HEK293T (cell line): ENCODE measurements at places on chromosomes 11 and 22.

- no peak for DNase-seq
These were observed 5.5 kb downstream of the TOLLIP start for GRCh38 chr11:1303973-1304372.

DNA sequence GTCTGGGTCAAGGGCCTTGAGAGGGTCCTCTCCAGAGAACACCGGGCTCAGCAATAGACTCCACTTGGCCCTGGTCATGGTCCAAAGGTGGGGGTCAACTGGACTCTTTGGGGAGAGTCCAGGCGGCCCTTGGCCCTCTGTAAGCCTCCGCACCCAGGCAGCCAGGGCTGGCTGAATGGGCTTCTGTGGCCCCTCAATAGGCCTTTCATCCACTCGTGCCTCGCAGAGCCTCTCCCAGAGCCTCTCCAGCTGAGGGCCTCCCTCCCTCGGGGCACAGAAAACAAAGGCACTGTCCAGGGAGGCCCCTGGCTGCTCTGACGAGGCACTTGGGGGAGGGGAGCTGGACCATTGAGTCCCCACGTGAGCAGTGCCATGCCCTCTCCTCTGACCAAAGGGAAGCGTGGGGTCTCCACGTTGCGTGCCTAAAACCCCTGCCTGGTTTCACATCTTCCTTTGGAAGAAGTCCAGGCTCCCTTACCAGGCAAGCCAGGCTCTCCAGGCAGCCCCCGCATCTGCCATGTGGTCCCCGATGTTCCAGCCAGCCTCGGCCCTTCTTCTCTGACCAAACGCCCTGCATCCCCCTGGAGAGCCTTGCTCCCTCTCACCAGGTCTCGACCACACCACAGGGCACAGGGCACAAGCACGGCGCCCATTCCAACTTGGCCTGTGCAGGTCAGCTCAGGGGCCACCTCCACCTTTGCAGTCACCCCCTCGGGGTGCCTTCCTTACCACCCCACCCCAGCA, 15.5 kb downstream of the KIAA0930 start:
- no peak for DNase-seq

GRCh38 chr11:47443028-47443700, 5.8 kb downstream of the RAPSN start:
- DNase-seq, result no peak

- DNase-seq, result no peak
These were observed at the start of gene MRGPRF for GRCh38 chr11:69013009-69013951. Gene MRGPRF (minus strand): TSS chr11:69013246. CDS start chr11:69009901, 3,345 bp downstream.

DNA sequence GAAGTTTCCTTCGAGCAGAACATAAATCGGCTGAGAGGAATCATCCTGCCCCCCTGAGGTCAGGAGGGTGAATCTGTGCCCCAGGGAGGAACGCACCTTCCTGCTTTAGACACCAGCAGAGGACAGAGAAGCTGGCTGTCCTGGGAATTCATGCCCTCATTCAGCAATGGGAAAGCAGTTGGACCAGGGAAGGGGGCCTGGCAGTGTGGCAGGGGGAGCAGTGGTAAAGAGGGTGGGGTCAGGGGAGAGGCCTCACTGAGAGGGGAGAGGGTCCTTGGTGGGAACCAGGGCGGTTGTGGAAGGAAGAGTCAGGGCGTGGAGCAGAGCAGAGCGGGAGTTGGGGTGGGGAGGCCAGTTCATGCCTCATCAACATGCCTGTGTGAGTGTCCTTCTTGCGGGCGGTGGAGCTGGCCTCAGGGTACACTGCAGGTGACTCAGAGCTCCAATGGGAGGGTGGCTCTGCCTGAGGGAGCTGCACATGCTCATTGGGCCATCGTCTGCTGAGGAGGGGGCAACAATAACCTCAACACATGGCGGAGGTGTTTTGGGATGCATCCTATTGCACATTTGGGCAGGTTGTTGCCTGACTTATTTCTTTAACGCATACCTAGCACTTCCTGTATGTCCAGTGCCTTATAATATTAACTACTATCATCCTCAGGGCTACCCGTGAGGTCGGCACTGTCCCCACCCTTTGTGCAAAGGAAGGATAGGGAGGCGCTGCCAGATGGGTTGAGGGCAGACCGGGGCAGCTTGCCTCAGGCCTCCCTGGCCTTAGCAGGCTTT, 23.2 kb downstream of the MED15 start:
- no peak for DNase-seq

DNA sequence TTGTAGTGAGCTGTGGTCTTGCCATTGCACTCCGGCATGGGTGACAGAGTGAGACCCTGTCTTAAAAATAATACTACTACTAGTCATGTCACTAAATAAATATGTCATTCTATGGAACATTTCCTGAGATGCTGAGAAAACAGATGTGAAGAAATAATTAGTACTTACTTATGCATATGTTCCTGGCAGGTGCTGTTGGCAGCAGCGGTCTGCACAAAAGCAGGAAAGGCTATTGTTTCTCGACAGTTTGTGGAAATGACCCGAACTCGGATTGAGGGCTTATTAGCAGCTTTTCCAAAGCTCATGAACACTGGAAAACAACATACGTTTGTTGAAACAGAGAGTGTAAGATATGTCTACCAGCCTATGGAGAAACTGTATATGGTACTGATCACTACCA, 8.8 kb downstream of the ARCN1 start:
- no peak for DNase-seq
